ENCODE measurements at places on chromosomes 6 and 20. TPM values are rescaled to one million over a fixed set of nuclear protein-coding genes. Genes with fewer than 3 reads are reported as not detected.

Gene SYCP2
- total RNA-seq: 9.1 TPM

Gene ZC3H12D
- total RNA-seq: 251 TPM

Gene NCOA3
- total RNA-seq: 86.6 TPM

Gene EPB41L1
- 0.54 TPM for total RNA-seq

Gene SLC25A27
- total RNA-seq: 0.54 TPM

Gene LKAAEAR1
- not detected for total RNA-seq

Gene TRDN
- not detected for total RNA-seq

Gene NANP
- total RNA-seq: 1.1 TPM

Gene NRSN1
- not detected for total RNA-seq

Gene DSTN
- total RNA-seq: 50.6 TPM

Gene NKAIN2
- total RNA-seq: not detected

Gene GATA5
- total RNA-seq: not detected

Gene RCAN2
- not detected for total RNA-seq

Gene CRISP3
- total RNA-seq: not detected

Gene TSHZ2
- 41.7 TPM for total RNA-seq

Gene TREM1
- not detected for total RNA-seq

Gene DOK5
- total RNA-seq: not detected

Gene TFEB
- total RNA-seq: 26.7 TPM

Gene OXT
- not detected for total RNA-seq

Gene CST1
- not detected for total RNA-seq

Data from CD4-positive, CD25-positive, alpha-beta regulatory T cell (primary cell).